ENCODE measurements at places on chromosomes 3 and 15.

GRCh38 chr15:42695527-42696071 lies 41.3 kb downstream of the CDAN1 start:
- no peak for DNase-seq

GRCh38 chr15:44694416-44694815 lies 16.7 kb downstream of the PATL2 start:
- no peak for DNase-seq

DNA sequence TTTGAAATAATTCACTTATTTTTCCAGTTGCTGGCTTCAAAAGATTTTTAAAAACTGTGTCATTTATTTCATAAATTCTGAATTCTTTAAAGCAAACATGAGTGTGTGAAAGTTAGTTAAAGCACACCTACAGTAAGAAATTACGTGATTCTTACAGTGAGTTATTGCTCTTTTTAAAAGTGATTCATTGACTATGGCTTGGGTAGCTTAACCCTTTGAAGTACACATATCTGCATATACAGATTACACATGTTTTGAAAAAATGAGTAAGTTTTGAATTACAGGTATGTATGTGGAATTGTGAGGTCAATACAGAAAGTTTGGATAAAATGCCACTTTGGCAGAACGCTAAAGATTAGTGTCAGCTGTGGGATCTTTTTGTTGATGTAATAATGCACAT lies 64.5 kb upstream of the MBNL1 start:
- DNase-seq = no peak

DNA sequence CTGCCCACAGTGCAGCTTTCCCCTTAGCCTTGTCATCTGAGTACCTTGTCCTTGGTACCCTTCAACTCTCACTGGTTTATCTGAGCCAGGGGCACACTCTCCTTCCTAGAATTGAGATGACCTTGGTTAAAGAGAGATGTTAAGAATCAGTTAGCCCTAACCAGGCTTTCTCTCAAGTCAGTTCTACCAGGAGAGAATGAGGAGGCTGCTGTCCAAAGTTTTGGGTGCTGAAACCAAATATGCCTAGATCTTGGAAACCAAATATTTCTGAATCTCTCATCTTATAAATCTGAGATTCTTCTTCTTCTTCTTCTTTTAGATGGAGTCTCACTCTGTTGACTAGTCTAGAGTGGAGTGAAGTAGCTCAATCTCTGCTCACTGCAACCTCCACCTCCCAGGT lies 12.0 kb upstream of the CTXND1 start:
- DNase-seq = no peak

GRCh38 chr15:51053571-51053970 lies 41.1 kb downstream of the TNFAIP8L3 start:
- no peak for DNase-seq

GRCh38 chr15:68360721-68361120 lies 71.2 kb downstream of the ITGA11 start:
- DNase-seq = no peak

DNA sequence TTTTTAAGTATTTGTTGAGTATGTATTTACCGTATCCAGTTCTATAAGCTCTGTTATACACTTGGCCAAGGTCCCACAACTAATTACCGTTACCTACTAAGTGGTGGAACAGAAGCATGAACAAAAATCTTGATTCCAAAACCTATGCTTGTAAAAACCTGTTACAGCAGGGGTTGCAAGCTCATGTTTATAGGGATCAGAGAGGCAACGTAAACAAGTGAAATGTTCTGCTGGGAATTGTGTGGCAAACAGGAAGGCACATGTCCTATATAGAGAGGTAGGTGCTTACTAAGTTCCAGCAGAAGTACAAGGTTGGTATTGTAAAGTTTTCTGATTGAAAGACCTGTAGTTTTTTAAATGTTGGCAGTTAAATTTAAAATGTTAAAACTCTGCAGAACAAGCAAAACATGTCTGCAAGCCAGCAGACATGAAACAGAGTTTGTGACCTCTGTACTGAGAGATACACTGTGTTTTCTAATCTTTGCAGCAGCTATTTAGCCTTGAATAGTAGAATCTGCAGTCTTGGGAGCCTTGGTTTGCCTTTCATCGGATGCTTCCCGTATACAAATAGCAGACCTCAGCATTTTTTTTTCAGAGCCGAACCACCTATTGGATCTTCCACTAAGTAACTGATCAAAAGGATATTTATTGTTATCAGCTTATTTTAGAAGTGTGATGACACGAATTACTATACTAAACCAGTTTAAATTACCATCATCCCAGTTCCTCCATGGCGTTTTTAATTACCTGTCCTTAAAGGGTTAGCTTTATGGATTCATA lies 11.4 kb downstream of the IREB2 start:
- DNase-seq = no peak

GRCh38 chr3:78757731-78758130 lies 1010.1 kb downstream of the ROBO1 start:
- DNase-seq = no peak

DNA sequence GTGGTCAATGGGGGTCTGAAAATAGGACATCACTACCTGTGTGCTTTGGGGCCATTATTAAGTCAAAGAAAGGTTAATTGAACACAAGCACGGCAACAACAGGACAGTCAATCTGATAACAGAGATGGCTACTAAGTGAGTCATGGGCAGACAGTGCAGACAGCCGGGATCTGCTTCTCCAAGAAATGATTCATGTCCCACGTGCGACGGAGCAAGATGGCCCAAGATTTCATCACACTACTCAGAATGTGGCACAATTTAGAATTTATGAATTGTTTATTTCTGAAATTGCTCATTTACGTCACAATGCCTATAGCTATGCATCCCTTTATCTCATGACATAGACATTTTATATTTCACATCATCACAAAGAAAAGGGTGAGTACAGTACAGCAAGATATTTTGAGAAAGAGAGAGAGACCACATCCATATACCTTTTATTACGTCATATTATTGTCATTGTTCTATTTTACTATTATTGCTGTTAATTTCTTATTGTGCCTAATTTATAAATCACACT lies 770.6 kb upstream of the NR2F2 start:
- no peak for DNase-seq

DNA sequence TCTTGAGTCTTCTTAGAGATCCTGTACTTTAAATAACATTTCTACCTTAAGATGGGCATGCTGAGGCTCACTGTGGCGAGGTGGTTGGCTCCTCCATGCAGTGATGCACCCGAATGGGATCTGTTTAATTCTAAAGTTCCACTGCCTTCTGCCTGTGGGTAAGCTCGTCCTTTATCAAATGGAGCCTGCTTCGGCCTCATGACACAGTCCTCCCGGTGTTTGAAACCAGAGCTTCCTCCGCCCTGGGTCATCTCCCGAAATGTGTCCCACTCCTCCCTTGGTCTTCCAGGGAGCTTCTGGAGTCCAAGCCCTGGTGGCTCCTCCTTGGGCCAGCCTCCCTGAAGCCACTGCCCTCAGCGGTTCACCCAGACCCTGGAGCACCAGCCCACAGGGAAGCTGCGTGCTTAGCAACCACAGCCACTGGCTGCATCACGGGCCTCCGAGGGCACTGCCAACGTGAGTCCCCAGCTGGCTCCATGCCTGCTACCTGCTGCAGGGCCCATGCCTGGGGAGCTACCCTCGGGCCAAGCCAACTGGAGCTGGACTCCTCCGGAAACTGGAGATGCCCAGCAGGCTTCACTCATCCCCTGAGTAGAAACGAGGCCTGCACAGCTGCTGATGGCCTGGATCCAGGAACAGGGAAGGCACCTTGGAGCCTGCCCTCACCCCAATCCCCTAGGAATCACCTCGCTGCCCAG lies 3.3 kb downstream of the RHCG start:
- DNase-seq = no peak

GRCh38 chr3:50264383-50264963 lies 4.5 kb upstream of the SEMA3B start:
- no peak for DNase-seq

GRCh38 chr3:149247008-149247710 lies 25.5 kb upstream of the CP start:
- no peak for DNase-seq

GRCh38 chr3:180467177-180467576 lies 134.8 kb upstream of the TTC14 start:
- DNase-seq = no peak

DNA sequence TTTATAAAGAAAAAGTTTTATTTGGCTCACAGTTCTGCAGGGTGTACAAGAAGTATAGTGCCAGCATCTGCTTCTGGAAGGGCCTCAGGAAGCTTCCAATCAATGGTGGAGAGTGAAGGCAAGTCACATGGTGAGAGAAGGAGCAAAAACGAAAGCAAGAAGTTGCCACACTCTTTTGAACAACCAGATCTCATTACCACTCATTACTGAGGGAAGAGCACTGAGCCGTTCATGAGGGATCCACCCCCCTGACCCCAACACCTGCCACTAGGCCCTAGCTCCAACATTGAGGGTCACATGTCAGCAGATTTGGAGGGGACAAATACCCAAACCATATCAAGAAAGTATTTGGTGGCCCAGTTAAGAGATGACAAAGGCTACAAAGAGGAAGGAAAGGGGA lies 239.3 kb upstream of the UBE2E1 start:
- no peak for DNase-seq

- no peak for DNase-seq
Observed at GRCh38 chr3:168707900-168708299, 612.2 kb upstream of the GOLIM4 start.

- DNase-seq = no peak
Observed at GRCh38 chr3:99777708-99778107, 40.0 kb upstream of the CMSS1 start.

DNA sequence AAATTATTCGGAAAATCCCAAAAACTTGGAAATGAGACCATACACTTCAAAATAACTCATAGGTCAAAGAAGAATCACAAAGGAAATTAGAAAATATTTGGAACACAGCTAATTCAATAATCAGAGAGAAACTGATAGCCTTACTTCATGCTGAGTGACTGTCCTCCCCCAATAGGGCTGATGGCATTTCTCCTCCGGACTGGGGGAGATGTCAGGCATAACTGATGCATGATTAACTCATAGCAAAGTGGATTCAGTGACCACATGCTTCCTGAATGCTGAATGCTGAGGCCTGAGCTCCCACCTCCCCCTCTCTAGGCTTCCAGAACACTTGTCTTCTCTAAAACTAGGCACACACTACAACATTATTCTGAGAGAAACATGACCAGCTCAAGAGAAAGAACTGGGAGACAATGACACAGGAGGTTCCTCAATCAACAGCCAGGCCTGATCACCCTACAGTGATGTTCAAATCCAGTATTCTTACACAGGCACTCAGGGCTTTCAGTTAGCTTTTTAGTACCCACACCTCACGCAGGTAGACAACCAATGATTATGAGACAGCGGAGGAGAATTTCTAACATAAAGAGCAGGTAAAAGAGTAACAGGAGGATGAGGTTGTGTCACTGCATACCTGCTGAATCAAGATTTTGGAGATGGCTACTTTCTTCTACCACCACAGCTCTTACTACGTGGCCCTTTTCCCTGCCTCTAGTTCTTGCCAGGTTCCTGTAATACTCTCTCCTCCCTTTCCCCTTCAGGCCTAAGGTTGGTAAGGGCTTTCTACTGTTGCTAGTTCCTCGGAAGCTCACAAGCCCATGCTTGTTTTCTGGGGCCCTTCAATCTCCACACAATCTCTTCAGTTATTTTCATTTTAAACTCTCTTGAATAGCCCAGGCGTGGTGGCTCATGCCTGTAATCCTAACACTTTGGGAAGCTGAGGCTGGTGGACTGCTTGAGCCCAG lies 96.1 kb downstream of the FMN1 start:
- no peak for DNase-seq

DNA sequence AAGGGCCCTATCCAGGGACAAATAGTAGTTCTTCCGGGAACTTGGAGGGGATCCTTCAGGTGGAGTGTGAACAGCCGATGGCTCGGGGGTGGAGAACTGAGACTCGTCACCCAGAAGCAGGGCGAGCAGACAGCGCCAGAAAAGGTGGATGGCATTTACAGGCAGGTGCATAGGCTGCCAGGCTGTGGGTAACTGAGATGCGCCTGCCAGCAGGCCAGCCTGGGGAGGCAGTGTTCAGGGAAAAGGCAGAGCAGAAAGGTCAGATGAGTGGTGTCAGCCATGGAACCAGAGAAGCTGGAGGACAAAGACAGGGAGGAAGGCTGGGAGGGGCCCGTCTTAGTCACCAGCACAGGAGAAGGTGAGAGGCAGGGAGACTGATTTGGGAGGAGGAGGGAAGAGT lies 53.0 kb upstream of the SEC22A start:
- no peak for DNase-seq

DNA sequence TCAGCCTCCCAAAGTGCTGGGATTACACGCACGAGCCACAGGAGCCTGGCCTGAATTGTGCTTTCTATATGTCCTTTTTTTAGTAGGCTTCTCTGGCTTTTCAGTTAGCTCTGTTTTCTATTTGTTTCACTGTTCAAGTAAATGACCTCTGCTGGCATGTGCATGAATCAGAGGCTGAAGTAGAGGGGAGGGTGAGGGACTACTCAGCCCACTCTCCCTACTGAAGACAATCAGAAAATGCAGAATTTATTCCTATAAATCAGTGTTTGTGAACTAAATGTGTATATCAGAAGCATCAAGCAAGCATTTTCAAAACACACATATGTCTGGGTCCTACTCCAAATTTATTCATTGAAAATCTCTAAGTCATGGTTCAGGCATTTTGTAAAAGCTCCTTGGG lies 45.0 kb downstream of the ZMAT3 start:
- no peak for DNase-seq

- DNase-seq = no peak
Observed at GRCh38 chr3:41210966-41211365, 11.7 kb downstream of the CTNNB1 start.

GRCh38 chr3:32487781-32488473 lies 14.7 kb downstream of the CMTM6 start:
- DNase-seq = no peak

DNA sequence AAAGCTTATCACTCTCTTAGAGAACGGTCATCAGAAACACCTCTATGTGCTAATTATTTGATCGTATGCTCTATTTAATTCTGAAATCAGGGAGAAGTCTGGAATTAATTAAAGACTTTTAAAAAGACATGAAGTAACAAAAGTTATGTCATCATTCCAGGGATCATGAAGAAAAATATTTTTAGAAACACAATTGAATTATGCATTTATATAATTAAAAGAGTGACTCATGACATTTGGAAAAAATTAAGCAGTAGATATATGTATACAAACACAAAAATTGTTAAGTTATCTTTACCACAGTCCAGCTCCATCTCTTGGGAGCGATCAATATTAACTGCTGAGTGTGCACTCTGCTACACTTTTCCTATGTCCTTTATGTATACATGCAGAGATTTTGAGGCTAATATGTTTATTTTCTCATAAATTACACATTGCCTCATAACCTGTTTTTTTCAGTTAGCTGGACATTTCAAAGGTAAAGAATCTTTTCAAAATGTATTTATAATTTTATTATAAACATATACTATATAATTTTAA lies 717.7 kb downstream of the GBE1 start:
- no peak for DNase-seq

GRCh38 chr3:179528772-179529171 lies 34.0 kb upstream of the ACTL6A start:
- DNase-seq = no peak
